Liver (tissue), 10 donors: ENCODE measurements at places on chromosomes 2 and 18. TPM values are rescaled to one million over a fixed set of nuclear protein-coding genes. Genes with fewer than 3 reads are reported as not detected.

DNA sequence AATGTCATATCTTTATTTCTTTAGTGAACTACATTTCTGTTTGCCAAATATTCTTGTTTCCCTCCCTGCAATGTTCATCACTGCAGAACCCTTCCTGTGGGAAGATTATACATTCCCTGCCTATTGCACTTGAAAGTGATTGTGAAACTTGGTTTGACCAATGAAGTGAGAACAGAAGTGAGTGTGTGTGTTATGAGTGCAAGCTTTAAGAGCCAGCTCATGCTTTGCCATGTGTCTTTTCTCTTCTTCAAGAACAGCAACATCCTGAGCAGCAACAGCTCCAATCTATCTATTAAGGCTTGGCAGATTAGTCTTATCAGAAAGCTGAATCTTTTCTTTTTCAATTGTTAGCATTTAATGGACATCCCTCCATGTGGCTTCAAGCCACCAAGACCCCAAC is 42.0 kb upstream of the UBE2E3 start:
- no peak for DNase-seq

DNA sequence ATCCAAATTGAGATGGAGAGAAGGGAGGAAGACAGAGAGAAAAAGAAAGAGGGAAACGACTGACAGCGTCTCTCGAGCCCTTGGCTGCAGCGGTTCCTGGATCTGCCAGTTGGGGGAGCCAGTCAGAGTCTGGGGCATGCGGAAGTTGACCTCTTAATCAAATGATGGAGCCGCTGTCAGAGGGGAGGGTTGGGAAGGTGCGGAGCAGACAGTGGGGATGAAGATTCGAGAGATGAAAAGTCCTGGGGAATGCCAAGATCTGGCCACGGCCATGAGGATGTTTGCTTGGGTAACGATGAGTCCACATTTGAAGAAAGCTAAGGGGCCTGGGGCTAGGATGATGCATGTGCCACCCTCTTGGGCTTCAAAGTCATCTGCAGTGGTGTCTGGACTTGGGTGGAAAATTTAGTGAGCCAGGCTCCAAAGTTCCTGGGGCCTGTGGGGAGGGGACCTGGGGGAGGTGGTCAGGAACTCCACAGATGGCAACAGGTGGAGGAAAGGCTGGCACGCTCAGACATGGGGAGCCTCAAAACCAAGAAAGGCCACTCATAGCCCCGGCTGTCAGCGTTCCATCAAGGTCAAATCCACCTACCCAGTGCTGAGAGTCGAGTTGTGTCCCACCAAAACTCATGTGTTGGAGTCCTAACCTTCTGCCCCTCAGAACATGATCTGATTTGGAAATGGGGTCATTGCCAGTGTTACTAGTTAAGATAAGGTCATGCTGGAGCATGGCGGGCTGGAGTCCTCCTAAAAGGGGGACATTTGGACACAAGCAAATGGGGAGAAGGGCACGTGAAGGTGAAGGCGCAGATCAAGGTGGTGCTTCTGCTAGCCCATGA is 200.1 kb downstream of the NDUFA10 start:
- peak; percentile 31 for DNase-seq

- DNase-seq, result no peak
These were observed 116.1 kb upstream of the CYP26B1 start for GRCh38 chr2:72263776-72264060.

DNA sequence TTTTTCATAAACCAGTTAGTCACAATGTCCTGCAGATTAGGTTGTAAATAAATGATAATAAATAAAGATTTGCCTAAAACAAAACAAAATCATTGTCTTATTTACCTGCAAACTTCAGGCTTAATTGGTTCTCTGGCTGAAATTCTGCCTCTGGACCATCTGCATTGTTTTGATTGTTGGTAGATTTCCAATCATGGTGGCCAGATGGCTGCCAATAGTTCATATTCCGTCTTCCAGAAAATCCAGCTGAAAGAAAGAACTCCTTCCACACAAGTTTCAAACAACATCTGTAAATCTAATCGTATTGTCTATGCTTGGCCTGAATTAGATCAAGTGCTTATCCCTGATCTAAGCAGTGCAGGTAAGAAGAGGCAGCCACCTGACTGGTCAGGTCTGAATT is 771.1 kb upstream of the ZEB2 start:
- DNase-seq, result no peak

- no peak for DNase-seq
These were observed 620.4 kb downstream of the STK39 start for GRCh38 chr2:167626961-167627360.

DNA sequence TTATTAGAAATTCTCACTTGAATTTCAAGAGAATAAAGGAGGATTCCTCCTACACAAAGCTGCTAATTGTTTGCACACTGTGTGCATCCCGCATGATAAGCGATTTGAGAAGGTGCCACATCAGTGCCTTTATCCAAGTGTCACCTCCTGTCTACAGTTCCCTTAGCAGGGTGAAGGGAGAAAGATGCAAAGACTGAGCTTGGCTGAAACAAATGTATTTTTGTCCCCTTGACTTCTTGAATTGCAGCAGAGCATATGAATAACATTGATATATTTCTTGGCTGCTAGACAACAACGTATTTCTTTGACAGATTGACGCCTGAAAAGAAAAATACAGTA is 255.1 kb downstream of the NEDD4L start:
- no peak for DNase-seq

GRCh38 chr2:79087785-79088364 is at the start of gene REG1B:
TSS of gene REG1B (minus strand) at chr2:79087993. CDS start at chr2:79087612, 381 bp downstream.
- DNase-seq, result no peak

GRCh38 chr2:235544689-235544969 is 50.8 kb downstream of the AGAP1 start:
- DNase-seq, result no peak

DNA sequence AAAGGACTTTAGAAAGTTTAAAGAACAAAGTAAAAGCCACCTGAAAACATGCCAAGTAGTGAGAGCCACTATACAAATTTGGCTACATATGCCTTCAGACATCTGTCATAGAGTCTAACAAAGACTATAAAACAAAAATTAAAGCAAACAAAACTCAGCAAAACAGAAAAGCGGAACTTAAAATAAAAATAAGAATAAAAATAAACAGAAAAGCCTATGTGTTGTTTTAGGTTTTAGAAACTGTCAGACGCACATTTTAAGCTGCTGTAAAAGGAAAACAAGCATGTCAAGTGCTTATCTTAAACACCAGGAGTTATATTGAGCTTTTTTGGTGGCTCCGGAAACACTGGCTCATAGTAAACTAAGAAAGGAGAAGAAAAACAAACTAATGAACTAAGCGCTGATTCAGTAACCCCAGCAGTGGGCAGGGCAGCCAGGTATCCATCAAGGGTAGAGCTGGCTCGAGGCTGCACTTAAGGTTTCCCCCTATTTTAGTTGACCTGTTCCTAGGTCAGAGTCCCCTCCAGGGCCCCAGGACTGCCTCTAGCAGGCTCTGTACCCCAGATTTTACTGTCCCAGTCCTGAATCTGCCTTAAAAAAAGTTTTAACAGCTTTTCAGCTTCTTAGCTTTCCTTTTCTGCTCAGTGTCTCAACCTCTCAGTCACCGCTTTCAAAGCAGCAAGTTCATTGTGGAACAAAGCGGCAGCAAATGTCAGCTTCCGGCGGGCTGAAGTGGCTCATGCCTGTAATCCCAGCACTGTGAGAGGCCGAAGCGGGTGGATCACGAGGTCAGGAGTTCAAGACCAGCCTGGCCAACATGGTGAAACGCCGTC is 15.4 kb upstream of the RMC1 start:
- DNase-seq, result no peak

GRCh38 chr2:28643327-28643726 is 108.3 kb upstream of the PPP1CB start:
- no peak for DNase-seq

DNA sequence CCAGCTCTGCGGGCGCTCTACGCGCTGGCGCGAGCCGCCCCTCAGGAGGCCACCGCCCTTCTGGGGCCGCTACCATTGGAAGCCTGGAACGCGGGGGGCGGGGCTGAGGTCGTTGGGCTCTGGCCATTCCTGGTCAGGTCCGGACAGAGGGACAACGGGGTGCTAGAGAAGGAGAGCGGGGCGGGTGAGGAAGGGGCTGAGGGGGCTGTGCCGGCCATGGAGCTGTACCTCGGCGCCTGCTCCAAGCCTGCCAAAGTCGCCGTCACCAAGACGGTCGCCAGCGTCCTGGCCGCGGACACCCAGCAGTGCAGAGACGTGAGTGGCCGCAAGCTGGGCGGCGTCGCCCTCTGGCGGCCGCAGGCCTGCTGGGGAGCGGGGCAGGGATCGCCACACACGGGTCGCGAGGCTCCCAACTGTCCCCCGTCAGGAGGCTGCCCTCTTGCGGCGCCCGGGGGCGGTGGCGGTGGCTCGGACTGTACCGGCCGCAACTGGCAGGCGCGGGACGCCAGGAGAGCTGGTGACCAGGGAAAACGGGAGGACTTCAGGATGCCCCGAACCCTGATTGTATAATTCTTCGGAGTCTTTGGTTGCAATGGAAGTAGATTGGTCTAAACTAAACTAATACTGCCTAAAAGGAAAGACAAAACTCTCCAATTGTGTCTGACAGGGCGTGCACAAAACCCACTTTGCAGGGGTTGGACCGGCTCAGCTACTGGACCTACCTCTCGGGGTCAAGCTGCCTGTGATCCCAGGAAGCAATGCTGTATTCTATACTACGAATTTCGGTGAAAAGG is at the start of gene FSIP2:
Gene FSIP2 (plus strand): TSS at position 126 of the 794 bp plus-strand sequence. CDS start 91 bp downstream, at position 217.
- peak; percentile 82 for DNase-seq

GCA gene
- 45.2 TPM for total RNA-seq

GATA6 gene
- 6.6 TPM for total RNA-seq

KCNK3 gene
- total RNA-seq, result 6.6 TPM

GAREM2 gene
- 0.19 TPM for total RNA-seq

LCT gene
- total RNA-seq, result not detected

SH2D6 gene
- 0.92 TPM for total RNA-seq
